ENCODE measurements at places on chromosomes 12 and 14.

DNA sequence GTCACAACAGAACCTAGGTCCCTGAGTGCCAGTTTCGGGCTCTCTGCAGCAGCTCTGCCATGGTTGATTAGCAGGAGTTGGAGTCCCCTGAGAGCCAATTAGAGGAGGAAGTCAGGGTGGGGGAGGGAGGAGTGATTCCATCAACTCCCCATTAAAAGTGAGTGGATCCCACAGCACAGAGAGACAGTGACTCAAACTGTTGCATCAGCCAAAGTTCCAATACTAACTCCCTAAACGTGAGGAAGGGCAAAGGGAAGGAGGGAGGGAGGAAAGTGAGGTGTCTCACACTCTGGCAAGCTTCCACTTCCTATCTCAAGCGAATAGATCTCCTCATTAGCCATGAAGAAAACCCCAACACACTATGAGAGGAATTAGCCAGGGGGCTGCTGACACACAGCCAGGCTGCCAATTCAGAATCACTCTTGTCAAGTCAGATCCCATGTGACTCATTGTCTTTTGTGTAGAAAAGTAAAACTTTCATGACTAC lies 23.6 kb downstream of the OR11H4 start:
- no peak for DNase-seq

GRCh38 chr12:27931390-27931789 lies 41.1 kb downstream of the PTHLH start:
- DNase-seq, result no peak

DNA sequence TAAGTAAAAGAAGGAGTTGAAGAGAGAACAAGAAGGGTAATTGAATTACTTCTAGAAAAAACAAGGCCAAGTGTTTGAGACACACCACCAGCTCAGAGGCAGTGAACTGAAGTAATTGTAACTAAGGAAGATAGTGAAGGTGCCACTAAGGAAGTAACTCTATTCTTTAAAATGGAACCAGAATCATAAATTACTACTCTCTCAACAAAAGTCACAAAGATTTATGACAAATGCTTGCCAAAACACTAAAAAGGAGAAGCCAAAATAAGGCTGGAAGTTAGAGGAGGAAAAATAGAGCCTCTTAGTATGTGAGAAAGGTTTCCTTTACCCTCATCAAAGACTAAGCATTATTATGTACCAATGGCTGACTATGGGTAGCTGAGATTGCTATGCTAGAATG lies 208.5 kb downstream of the MDGA2 start:
- DNase-seq, result no peak

DNA sequence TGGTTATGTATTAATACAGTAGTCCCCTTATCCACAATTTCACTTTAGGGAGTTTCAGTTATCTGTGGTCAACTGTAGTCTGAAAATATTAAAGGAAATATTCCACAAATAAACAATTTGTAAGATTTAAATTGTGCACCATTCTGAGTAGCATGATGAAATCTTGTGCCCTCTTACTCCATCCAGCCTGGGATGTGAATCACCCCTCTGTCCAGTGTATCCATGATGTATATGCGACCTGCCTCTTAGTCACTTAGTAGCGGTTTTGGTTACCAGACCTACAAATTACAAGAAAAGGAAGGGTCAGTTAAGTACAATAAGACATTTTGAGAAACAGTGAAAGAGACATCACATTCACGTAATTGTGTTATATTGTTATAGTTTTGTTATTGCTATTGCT lies 39.9 kb upstream of the MDGA2 start:
- no peak for DNase-seq

- no peak for DNase-seq
Observed at GRCh38 chr12:48776956-48777355, 11.9 kb downstream of the ADCY6 start.

- peak; percentile 69 for DNase-seq
Observed at GRCh38 chr14:63616015-63616414, 25.7 kb downstream of the WDR89 start.

- no peak for DNase-seq
Observed at GRCh38 chr14:22163051-22163450, 426.0 kb downstream of the DAD1 start.

DNA sequence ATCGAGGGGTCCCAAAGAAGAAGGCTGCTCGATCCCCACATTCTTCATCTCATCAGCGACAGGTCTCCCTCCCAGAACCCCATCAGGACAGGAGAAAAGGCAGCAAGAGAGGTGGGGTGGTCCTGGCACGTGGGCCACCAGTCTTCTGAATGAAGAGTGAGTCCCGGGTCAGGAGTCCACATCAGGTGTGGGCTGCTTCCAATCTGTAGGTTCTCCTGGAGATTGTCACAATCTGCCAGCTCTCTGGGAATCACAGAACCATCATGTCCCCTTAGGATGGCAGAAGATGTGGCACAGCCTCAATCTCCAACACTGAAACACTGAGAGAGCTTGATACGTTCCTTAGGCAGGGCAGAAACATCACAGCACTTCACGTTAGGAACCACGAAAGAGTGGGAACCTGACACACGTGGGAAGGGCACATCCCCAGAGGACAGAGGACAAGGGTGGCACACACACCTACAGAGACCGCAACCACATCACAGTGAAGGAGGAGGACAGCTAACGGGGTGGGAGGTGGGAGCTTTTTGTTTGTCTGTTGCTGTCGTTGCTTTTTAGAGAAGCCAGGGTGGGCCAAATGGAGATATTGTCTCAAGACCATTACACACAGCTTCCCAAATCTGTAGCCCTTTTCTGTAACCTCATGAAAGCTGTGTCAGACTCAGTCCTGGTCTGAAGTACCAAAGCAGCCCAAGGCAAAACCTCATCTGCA lies 284.5 kb downstream of the DPF3 start:
- DNase-seq, result no peak

GRCh38 chr12:124524231-124524925 lies 43.0 kb downstream of the NCOR2 start:
- DNase-seq, result no peak

DNA sequence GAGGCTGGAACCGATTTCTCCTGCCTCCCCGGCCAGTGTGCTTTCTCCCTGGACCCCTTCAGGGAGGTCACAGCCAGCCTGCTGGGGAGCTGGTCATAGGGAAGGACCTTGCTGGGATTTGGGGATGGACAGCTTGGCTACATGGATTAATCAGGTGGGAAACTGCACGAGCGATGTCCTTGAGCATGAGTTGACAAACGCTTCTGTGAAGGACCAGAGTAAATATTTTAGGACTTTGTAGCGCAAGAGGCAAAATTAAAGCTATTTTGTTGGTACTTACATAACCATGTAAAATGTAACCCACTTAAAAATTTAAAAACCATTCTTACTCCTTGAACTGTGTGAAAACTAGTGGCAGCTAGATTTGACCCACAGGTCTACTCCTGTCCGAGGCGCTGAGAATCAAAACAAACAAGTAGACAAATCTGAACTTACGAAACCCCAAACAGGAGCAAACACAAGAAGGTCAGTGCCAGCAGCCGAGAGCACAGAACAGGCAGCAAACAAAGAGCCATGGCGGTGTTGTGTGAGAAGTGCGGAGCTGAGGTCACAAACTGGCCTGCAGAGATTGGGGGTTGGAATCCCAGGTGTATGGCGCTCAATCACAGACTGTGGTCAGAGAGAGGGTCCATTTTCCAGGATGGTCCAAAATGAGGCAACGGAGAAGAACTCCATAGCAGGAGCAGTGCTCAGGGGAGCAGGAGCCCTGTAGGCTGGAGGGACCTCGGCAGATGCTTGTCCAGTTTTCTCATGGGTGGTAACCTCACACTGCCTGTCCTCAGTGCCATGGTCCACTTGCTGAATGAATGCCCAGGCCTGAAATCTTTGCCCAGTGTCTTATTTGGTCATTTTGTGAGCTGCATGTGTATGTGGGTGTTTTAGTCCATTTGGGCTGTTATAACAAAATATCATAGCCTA lies 79.2 kb upstream of the CLMN start:
- no peak for DNase-seq

DNA sequence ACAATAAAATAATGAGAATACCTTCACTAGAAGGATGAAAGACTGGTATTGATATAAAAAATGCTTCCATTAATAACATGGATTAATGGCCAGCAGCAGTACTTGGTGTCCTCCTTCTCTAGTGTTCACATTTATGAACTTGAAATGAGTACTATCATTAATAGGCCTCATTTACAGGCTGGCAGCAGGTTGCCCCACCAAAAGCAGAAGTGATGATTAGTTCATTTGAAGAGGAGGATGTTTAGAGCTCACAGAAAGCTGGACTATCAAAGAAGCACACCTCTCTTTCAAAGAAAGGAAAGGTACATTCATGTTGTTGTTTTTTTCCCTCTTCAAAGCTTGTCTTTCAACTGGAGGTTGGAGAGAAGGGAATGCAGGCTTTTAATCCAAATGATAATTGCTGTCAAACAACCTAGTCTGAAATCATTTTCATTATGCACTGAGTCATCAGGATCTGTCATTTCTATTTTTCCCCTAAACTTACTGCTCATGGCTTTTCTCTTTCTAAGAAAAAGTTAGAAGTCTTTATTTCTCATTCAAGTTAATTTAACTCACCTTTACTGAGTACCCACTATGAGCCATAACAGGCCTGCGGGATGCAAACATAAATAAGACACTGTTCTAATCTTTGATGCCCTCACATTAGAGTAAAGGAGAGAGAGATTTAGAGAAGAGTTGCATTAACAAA lies 157.9 kb upstream of the GRIP1 start:
- no peak for DNase-seq

- DNase-seq, result no peak
Observed at GRCh38 chr12:27345376-27345775, 12.7 kb downstream of the BMAL2 start.

DNA sequence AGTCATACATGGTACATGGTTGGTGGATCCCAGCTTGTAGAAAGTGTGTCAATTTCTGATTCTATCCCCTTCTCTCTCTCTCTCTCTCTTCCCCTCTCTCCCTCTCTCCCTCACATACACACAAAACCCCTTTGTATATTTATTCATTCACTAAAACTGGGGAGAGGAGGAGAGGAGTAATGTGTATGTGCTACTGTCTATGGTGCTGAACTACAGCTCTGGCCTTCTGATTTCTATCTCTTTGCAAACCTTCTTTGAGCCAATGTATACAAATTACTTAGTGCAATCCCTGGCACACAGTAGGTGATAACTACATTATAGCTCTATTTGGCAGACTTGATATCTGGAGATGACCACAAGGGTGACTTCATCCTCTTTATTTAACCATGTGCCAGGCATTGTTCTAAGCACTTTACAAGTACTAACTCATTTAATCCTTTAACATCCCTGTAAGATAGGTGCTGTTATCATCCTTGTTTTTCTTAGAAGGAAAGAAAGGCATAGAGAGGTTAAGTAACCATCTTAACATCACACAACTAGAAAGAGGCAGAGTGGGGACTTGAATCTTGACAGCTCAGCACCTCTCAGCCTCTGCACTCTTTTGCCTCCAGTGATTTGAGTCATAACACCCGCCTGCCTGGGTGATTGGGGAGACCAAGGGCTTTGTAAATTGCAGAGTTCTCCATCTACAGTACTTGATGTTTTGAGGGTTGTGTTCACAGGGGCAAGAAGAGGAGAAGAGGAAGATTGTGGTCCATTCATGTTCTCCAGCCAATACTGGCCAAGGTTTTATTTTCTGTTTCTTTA lies 21.3 kb downstream of the RPH3A start:
- DNase-seq, result no peak

GRCh38 chr14:65366802-65367565 lies 45.5 kb upstream of the FUT8 start:
- no peak for DNase-seq

- DNase-seq, result no peak
Observed at GRCh38 chr12:12859690-12860089, 31.7 kb upstream of the GPRC5A start.

DNA sequence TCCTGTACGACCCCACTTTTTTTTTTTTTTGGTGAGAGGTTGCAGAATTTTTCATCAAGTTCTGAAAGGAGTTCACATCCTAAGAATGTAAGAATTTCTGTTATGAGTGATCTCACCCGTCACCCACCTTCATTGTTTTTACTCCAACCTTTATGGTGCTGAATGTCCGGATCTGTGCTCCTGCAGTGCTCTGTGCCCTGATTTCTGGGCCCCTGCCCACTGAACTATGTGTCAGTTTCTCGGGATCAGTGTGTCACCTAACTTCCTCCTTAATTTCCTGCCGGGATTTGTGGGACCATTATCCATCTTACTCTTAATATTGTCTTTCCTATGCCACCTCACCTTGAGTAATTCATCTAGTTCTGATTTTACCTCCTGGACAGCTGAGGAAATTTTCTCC lies 11.6 kb downstream of the RASSF8 start:
- DNase-seq, result no peak

- no peak for DNase-seq
Observed at GRCh38 chr14:93027810-93028723, 87.7 kb downstream of the ITPK1 start.

DNA sequence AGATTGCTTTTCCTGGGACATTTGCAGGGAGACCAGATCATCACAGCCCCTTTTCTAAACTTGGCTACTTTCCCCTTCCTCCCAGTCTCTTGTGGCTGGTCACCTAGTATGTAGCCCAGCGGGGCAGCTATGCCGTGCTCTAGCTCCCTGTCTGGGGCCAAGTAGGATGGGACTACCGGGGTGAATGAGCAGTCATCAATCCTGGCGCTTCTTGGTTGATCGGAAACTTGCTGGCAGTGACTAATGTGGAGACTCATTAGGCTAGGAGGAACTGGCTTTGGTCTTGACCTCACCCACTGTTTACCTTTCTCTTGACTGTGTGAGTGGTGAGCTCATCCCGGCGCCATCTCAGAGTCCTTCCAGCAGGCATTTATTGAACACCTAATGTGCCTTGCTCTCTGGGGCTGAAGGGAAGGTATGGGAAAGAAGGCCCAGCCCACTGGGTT lies 15.9 kb downstream of the PLEKHG3 start:
- no peak for DNase-seq

DNA sequence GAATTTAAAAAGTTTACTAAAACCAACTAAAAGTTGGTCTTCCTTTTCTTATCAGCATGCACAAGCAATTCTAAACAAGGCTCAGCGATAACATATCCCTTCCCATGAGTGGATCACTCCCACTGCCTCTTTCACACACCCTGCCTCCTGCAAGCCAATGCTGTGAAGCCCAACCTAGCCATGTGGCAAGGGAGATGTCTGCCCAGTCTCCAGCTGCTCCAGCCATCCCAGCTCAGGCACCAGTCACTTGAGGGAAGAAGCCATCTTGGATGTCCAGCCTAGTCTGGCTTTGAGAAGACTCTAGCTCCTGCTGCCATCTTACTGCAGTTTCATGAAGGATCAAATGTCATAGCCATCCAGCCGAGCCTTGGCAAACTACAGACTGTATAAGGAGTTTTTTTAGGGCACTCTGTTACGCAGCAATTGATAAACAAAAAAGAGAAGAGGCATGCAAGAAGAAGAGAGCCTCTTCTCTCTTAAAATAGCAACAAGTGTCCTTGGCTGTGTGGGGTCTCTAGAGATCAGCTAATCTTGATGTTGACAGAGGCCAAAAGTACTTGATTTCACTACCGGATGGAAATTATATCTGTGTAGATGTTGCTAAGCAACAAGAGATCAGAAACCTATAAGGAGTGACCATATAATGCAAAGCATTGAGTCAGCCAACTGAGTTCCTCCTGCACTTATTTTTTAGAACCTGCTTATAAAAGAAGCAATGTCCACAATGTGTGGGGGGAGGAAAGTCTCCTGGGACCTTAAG lies 108.9 kb downstream of the PTCSC3 start:
- DNase-seq, result no peak
